ENCODE measurements at places on chromosomes 1 and 21.

DNA sequence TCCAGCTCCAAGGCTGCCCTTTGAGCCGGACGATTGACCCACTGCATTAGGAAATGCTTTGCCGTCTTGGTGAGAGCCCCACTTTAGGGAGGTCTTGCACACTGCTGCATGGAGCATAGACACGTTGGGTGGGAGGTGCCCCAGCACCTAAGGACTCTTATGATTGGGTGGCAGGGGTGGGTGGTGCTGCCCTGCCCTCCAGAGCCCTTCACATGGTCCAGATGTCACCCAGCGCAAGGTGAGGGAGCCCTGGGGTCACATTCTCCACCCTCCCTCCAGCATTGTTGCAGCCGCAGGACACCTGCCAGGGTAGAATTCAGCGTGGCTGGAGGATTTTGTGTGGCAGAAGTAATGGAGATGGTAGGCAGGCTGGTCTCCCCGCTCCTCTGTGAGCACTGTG lies 137.4 kb upstream of the COL6A1 start:
- no peaks in the 10 kb centered on the region for H3K36me3 ChIP-seq
- no peaks in the 10 kb centered on the region for H3K27me3 ChIP-seq
- peaks cover 8% of the 10 kb centered on the region for H3K4me1 ChIP-seq
- H3K27ac ChIP-seq = no peak overlapping the region
- H3K4me3 ChIP-seq = no peak overlapping the region
- DNase-seq = no peak

- H3K4me3 ChIP-seq = no peak overlapping the region
- no peaks in the 10 kb centered on the region for H3K27me3 ChIP-seq
- no peaks in the 10 kb centered on the region for H3K4me1 ChIP-seq
Measured at GRCh38 chr1:50599546-50599945, 176.3 kb upstream of the DMRTA2 start.

DNA sequence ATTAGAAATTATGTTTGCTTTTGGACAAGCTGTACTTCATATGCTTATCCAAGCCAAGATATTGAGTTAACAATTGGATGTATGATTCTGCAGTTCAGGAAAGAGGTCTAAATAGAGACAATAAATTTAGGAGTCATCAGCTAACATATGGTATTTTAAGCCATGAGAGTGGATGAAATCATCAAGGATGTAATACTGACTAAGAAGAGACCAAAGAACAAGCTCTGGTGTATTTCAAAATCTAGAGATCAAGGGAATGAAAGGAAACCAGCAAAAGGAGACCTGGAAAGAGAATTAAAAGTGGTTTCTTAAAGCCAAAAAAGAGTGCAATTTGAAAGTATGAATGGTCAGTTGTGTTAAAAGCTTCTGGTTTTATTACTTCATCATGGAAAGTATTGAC lies 183.6 kb upstream of the BEND5 start:
- H3K36me3 ChIP-seq = no peaks in the 10 kb centered on the region
- H3K27me3 ChIP-seq = no peaks in the 10 kb centered on the region
- H3K4me3 ChIP-seq = no peak overlapping the region

DNA sequence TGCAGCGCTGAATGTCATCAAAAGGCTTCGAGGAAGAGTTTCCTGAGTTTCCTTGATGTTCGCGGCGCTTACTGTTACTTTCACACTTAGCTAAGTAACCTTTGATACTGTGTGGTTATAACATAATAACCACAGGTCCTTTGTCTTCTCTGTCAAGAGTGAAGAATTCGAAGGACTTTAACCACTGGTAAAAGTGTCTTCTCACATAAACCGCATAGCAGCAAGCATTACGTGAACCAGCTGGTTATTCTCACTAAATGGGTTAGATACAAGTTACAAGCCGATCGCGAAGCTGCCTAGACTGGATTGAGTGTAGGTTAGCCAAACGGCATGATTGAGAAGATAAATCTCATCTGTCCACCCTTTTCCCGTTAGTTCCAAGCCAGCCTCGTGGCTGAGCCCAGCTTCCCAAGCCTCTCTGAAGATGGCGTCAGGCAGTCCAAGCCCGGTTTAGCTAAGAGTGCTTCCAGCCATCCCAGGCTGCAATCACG lies 18.3 kb upstream of the IFNGR2 start:
- H3K4me1 ChIP-seq = peaks cover 14% of the 10 kb centered on the region
- H3K27me3 ChIP-seq = no peaks in the 10 kb centered on the region
- no peaks in the 10 kb centered on the region for H3K36me3 ChIP-seq
- no peak for DNase-seq

- H3K4me1 ChIP-seq = no peaks in the 10 kb centered on the region
- H3K27me3 ChIP-seq = no peaks in the 10 kb centered on the region
- no peak for DNase-seq
- H3K4me3 ChIP-seq = no peak overlapping the region
- no peak overlapping the region for H3K27ac ChIP-seq
Measured at GRCh38 chr1:199898654-199899053, 128.9 kb upstream of the NR5A2 start.
